Activated naive CD4-positive, alpha-beta T cell (primary cell): ENCODE measurements at places on chromosomes 11 and 22.
A peak's percentile ranks its signal among the peaks of the same experiment; 100 is the strongest.

GRCh38 chr22:48738204-48738980 lies 1089.3 kb downstream of the BRD1 start:
- no peak for DNase-seq

- peak; percentile 89 for DNase-seq
Measured at GRCh38 chr22:19730655-19731360, 7.5 kb downstream of the GP1BB start.

DNA sequence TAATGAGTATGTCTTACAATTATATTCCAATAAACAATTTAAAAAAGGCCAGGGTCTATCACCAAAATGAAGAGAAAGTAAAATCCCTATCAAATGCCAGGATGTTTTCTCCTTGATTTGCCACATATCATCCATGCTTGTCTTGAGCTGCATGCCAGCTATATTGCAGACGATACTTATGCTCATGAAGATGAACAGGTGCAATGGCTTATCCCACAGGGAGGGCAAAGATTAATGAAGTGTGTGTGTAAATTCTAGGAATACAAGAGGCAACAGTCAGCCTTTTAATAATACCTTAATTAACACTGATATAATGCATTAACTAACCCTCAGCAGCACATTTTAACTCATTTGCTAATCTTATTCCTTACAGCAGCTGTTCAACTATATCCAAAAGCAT lies 850.5 kb downstream of the KCNA4 start:
- no peak for DNase-seq

GRCh38 chr11:18802381-18803257 lies 11.0 kb upstream of the PTPN5 start:
- DNase-seq: peak; percentile 3

DNA sequence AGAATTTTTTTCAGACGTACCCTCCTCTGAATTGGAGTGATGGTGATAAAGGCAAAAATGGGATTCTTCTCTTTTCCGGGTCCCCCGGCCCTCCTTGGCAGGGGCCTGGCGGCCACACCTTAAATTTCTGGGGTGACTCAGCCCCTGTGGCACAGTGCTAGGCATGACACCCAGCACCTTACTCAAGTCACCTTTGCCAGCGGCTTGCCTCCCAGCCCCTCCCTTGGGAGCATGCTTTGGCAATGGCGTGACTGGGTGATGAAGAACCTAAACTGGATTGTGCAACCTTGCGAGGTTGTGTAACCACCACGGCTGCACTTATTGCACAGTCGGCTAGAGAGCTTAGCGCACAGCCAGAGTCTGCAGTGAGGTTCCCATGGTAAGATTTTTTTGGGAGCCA lies 16.2 kb upstream of the LDLRAD3 start:
- DNase-seq: no peak

- DNase-seq: no peak
Measured at GRCh38 chr22:20672732-20673131, 101.2 kb upstream of the SERPIND1 start.

GRCh38 chr11:106706355-106706754 lies 311.9 kb downstream of the GUCY1A2 start:
- no peak for DNase-seq

GRCh38 chr11:110711776-110712658 lies at the start of gene ARHGAP20:
ARHGAP20 (minus strand) TSS chr11:110712437; CDS start chr11:110712231, 206 bp downstream.
- no peak for DNase-seq

DNA sequence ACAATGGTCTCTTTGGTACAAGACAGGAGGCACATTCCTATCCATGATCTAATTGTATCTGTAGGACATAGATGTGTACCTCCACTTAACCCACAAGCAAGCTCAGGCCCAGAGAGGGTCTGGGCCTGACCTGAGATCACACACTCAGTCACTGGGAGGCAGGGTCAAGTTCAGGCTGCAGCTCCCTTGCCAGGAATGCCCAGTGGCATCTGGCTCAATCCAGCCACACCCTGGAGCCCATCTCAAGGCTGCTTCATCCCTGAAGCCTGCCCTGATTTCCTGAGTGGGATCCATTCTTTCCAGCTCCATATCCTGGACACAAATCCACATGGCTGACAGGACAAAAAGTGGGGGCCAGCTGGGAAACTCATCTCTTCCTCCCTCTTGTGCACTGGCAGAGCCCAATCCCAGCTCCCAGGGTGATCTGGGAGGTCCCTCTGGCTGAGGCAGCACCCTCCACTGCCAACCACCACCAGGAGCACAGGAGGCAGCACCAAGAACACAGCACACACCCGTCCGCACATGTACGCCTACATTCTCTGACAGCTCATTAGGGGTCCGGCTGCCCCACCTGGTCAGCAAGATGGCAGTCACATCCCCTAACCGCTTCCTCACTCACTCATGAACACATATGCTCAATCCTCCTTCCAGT lies 39.2 kb upstream of the KLHL35 start:
- DNase-seq: no peak

DNA sequence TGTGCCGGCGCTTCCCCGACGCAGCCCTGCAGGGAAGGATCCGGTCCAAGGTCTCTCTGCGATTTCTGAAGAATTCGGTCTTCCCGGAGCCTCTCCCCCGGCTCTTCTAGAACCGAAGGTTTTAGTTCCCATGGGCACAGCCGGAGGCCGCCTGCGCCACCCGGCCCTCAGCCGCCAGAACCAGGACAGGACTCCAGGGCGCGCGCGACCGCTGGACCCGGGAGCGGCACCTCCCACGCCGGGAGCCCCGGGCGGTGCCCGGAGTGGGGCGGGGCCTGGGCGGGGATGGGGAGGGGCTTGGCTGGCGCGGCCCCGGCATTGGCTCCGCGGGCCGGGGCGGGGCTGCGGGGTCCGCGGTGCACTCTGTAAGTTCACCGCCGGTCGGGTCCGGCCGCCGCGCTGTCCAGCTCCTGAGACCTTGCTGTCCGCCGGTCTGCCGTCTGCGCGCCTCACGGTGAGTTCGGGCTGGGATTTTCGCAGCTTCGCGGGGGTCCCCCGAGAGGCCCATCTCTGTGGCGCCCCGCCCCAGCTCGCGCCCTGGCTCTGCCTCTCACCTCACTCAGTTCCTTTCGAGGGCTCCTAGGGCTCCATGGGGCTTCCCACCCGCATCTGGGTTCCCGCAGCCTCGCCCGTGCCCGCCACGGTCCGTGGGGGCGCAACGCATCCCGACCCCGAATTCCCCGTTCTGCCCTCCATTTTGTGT lies at the start of gene CDC42EP2:
Gene CDC42EP2, plus strand, starts transcription at position 366 of the 703 bp plus-strand sequence. CDS start 6,033 bp downstream, outside the sequence.
- DNase-seq: peak; percentile 46

DNA sequence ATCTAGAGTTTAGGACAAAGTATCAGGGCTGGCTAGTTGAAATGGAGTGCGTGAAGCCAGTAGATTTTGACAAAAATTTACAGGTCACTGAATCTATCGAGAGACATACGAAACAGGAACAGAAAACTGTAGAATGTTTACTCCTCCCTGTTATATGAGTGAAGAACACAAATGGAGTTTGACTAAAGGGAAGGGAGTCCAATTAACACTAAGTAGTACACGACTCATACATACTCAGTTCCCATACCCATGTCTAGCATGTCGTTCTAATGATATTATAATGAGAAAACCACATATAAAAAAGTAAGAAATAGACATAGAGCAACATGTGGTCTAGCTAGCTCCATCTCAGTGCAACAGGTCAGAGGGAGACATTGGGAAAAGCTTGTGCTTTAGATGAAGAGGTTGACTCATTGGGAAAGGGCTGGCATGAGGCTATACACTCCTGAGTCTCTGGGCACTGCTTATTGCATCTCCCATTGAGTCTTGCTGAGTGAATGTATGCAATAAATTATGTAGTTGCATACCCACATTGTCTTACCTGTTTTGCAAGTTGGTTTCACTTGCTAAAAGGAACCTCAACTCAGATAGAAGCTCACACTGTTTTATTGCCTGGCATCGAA lies 43.5 kb downstream of the CD44 start:
- DNase-seq: no peak

DNA sequence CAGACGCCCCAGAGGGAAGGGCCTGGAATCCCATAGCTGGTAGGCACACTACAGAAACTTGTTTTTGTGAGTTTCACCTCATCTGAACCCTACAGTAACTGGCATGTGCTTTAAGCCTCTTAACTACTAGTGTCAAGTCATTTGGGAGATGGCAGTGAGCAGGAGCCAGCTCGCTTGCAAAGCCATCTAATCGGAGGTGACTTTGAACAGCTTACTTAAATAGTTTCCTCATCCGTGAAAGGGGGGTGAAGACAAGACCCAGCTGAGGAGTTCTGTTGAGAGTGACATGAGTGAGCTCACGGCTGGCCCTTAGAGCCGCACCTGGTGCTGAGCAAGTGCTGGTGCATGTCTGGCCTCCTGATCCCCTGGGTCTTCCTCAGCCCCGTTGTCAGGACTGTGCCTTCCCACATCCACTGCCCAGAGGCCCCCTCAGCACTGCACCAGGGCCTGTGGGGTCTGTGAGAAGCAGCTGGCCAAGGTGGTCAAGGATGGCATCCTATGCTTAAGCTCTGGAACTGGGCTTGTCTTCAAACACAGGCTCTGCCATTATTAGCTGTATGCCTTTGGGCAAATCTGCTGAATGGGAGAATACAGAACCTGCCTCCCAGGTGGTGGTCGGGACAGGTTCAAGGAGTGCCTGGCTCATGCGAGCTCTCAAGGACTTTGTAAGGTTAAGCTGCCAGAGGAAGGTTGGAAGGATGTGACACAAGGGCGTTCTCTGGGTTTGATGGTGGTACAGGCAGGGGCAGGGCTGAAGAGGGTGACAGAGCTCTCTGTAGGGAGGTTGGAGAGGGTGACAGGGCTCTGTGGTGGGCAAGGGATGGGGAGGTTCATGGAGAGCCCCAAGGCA lies 27.3 kb downstream of the INCENP start:
- DNase-seq: no peak

GRCh38 chr11:110075105-110075846 lies 17.9 kb upstream of the ZC3H12C start:
- no peak for DNase-seq

GRCh38 chr11:518463-519202 lies 11.6 kb upstream of the RNH1 start:
- no peak for DNase-seq

- DNase-seq: no peak
Measured at GRCh38 chr11:7688238-7688826, 15.0 kb upstream of the CYB5R2 start.

- DNase-seq: no peak
Measured at GRCh38 chr22:23302171-23303002, 122.1 kb downstream of the BCR start.

DNA sequence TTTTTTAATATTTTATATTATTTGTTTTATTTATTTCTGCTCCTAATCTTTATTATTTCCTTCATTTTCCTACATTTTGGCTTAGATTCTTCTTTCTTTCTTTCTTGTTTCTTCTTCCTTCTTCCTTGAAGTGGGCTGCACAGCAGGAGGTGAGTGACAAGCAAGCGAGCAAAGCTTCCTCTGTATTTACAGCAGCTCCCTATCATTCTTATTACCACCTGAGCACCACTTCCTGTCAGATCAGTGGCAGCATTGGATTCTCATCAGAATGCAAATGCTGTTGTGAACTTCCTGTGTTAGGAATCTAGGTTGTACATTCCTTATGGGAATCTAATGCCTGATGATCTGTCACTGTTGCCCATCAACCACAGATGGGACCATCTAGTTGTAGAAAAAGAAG lies 784.9 kb upstream of the LUZP2 start:
- DNase-seq: no peak

GRCh38 chr22:44645083-44645482 lies 56.9 kb upstream of the PRR5 start:
- no peak for DNase-seq

DNA sequence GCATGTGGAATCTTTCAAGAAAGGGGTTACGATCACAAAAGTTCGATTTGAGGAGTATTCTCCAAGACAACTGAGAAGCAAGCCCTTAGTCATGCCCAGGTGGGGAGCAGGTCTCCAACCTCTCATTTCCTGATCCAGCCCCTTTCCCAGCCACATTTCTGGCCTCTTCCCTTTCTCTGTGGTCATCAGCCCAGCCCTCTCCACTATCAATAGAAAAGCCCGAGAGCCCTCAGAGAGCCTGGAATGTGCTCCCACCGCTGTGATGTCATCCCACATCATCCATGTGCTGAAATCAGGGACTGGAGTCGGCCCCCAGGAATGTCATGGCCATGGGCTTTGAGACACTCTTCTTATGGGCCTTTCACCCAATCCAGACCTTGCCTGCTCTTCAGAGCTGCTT lies 62.6 kb downstream of the KCNJ1 start:
- DNase-seq: no peak

DNA sequence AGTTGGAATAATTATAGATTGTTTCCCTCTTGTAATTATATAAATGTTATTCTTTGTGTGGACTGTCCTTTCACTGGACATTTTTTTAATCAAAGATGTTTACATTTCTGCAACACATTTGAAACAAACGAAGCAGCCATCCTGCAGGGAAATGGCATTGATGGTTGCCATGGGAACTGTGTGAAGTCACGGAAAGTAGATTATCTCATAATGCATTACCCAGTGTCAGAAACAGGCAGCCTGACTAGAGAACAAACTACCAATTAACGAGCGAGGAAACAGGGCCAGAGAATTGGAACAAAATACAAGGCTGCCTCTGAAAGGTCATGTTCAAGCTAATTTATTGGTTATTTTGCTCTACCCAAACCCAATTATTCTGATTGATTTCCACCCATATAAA lies 96.9 kb upstream of the LARGE1 start:
- no peak for DNase-seq

GRCh38 chr11:69828276-69828970 lies 9.2 kb upstream of the FGF3 start:
- DNase-seq: no peak

- DNase-seq: no peak
Measured at GRCh38 chr11:8087185-8087584, 6.2 kb downstream of the TUB start.

GRCh38 chr11:20022363-20023081 lies 137.8 kb downstream of the DBX1 start:
- no peak for DNase-seq

GRCh38 chr22:20085651-20086050 lies 5.6 kb downstream of the DGCR8 start:
- DNase-seq: no peak

DNA sequence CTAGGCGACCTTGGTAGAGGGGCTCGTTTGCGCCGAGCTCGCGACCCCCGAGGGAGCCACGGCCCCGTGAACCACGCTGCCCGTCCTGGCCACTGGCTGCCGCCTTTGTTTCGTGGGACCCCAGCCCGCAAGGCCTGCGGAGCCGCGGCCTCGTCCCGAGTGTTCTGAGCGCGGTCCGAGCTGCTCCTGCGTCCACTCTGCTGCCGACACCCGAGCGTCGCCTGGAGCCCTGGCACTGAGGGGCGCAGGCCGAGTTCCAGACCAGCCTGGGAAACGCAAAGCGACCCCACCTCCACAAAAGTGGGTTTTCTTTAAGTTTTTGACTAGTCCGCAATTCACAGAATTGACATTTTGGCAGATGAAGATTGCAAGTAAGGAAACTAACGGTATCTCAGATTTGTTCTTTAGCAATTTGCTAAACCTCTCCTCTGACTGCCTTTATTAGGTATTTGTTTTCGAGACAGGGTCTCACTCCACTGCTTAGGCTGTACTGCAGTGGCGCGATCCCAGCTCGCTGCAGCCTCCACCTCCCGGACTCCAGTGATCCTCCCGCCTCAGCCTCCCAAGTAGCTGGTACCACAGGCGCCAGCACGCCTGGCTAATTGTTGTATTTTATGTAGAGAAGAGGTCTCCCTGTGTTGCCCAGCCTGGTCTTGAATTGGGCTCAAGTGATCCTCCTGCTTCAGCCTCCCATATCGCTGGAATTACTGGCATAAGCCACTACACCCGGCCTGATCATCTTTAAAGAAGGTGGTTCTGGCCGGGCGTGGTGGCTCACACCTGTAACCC lies 879 bp upstream of the RNH1 start:
- no peak for DNase-seq
